Activated T-helper 1 cell treated with anti-CD3 and anti-CD28 coated beads, Interleukin-12 subunit alpha, Interleukin-12 subunit beta, Interleukin-2, Interleukin-4 antibody, amounts not matched to agents 30 ng/mL and 10 ng/mL and 1 ng/mL, durations not matched to agents 14 hours and 24 hours and 36 hours (primary cell): ENCODE measurements at places on chromosomes 13 and 19. TPM values are rescaled to one million over a fixed set of nuclear protein-coding genes. Genes with fewer than 3 reads are reported as not detected.

- H3K4me3 ChIP-seq = no peak overlapping the region
- no peak for DNase-seq
- H3K27me3 ChIP-seq = no peaks in the 10 kb centered on the region
- no peak overlapping the region for H3K27ac ChIP-seq
- H3K4me1 ChIP-seq = no peaks in the 10 kb centered on the region
Observed at GRCh38 chr13:70051531-70051930, 56.1 kb upstream of the ATXN8OS start.

The CLN5 gene
- total RNA-seq = 14.2 and 16.9 TPM in 2 replicates

The DZIP1 gene
- total RNA-seq = 0.07 and 0.49 TPM in 2 replicates

DNA sequence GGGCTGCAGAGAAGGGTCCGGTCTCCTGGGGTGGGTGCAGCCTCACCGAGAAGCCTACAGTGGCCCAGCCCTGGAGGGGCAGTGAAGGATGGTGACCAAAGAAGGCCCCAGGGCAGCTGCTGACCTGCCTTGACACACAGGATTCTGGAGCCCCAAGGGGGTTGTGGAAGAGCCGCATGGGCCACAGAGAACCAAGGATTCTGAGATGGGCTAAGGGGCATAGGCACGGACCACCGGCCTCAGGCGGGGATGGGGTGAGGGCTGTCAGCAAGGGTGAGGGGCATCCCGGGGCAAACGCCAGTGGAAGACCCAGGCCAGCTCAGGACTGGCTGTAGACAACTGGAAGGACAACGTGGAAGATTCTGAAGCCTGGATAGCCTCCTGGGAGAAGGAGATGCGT lies 151.6 kb downstream of the TEX29 start:
- H3K27me3 ChIP-seq = peaks cover under 1% of the 10 kb centered on the region
- no peak overlapping the region for H3K4me3 ChIP-seq

GRCh38 chr13:22487932-22488331 lies 692.8 kb upstream of the SGCG start:
- DNase-seq = no peak
- H3K36me3 ChIP-seq = no peaks in the 10 kb centered on the region
- no peak overlapping the region for H3K4me3 ChIP-seq

DNA sequence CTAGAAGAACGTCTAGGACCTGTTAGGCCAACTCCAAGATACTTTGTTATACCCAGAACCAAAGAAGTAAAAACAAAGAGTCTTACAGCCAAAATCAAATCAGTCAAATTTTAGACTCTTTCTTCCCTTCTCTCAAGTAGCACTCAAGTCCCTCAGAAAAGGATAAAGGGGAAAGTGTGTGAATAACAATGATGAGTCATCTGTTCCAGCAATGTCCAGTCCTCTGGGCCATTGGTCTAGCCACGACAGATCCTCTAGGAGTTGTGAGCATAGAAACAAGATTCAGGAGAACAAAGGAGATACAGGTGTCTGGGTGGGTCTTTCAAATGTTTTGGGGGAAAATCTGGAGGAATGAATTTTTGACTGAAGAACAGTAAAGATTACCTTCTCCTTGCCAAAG lies 36.3 kb downstream of the STOML3 start:
- no peak overlapping the region for H3K27ac ChIP-seq
- no peaks in the 10 kb centered on the region for H3K4me1 ChIP-seq
- no peak for DNase-seq
- no peaks in the 10 kb centered on the region for H3K36me3 ChIP-seq
- no peak overlapping the region for H3K4me3 ChIP-seq
- H3K27me3 ChIP-seq = peaks cover 6% of the 10 kb centered on the region

The LRRC4B gene
- total RNA-seq = 0.05 and 0.15 TPM in 2 replicates

The CBY2 gene
- total RNA-seq = not detected in 2 replicates

DNA sequence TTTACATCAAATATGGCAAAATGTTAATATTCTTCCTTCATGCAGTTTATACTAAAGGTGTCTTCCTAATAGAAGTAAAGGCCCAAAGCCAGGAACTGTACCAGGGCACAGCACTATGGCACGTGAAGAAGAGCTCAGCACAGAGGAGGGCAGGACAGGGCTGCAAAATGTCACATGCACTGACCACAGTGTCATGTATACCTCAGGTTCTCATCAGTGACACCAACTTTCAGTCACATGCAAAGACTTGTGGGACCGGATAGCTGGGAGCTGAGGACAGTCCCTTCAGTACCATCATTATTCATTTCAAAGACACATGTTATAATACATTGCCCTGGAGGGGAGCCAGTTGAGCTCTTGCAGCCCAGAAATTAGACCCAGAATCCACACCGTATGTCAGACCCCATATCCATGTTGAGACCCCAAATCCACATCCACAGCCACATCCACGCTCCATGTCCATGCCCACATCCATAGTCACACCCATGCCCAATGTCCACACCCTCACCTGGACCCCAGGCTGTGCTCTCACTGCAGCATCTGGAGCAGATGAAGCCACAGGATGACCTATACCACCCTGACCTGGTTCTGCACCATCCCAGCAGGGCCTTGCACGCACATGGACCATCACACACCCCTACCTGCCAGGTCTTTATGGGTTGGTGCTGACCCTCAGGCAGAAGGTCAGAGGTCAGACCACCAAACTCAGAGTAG lies 111.8 kb downstream of the TUBA3C start:
- no peaks in the 10 kb centered on the region for H3K4me1 ChIP-seq
- no peak for DNase-seq
- H3K36me3 ChIP-seq = no peaks in the 10 kb centered on the region
- H3K27me3 ChIP-seq = no peaks in the 10 kb centered on the region
- no peak overlapping the region for H3K27ac ChIP-seq

The SMIM7 gene
- total RNA-seq = 69.3 and 72.7 TPM in 2 replicates

The DENND1C gene
- 68.4 and 75.6 TPM in 2 replicates for total RNA-seq

DNA sequence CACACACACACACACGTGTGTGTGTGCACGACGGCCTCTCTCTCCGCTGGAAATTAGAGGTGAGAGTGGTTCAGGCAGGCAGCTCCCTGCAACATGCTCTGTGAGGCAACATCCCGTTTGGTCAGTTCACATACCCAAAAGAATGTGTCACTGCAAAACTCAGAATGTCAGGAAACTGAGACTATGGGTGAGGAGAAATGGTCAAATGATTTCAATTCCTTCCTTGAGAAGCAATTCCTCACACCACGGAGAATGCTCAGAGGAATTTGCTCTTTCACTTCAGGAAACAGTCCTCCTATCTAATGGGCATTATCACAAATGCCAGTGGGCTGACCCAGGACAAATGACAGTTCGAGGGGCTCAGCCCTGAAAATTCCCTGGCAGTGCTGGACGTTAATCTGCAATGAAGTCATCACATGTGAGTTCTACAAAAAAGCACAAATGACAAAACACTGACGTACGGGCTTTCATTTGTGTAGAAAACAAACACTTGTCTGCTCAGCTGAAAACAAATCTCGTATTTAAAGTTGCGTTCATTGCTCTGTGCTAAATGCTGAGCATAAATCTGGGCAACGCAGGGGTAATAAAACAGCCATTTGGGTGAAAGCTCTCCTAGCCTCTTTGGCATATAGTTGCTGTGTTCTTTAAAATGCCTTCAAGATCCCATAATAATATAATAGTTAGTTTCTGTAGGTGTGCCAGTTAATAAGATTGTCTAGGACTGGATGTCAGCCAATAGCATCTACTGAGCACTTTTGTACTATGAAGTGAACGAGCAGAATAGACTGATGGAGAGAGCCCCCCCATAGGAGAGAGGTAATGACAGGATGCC lies 18.6 kb upstream of the LATS2 start:
- peaks cover 1% of the 10 kb centered on the region for H3K36me3 ChIP-seq
- H3K4me3 ChIP-seq = no peak overlapping the region
- H3K27ac ChIP-seq = no peak overlapping the region
- peaks cover 3% of the 10 kb centered on the region for H3K27me3 ChIP-seq
- no peak for DNase-seq
- H3K4me1 ChIP-seq = peaks cover 5% of the 10 kb centered on the region

GRCh38 chr19:15453906-15454860 lies 4.4 kb upstream of the WIZ start:
- no peak for DNase-seq
- H3K27me3 ChIP-seq = no peaks in the 10 kb centered on the region
- H3K4me1 ChIP-seq = peaks cover 30% of the 10 kb centered on the region
- H3K36me3 ChIP-seq = peaks cover 46% of the 10 kb centered on the region

- no peak overlapping the region for H3K4me3 ChIP-seq
- H3K27me3 ChIP-seq = peaks cover 10% of the 10 kb centered on the region
- no peaks in the 10 kb centered on the region for H3K36me3 ChIP-seq
- H3K4me1 ChIP-seq = peaks cover 29% of the 10 kb centered on the region
- DNase-seq = no peak
Observed at GRCh38 chr19:17806945-17807344, 12.0 kb downstream of the B3GNT3 start.

GRCh38 chr13:33369073-33369472 lies 83.5 kb upstream of the STARD13 start:
- peaks cover 7% of the 10 kb centered on the region for H3K4me1 ChIP-seq
- no peak for DNase-seq
- no peaks in the 10 kb centered on the region for H3K36me3 ChIP-seq
- H3K27ac ChIP-seq = no peak overlapping the region

The TUBA3C gene
- total RNA-seq = not detected in 2 replicates

DNA sequence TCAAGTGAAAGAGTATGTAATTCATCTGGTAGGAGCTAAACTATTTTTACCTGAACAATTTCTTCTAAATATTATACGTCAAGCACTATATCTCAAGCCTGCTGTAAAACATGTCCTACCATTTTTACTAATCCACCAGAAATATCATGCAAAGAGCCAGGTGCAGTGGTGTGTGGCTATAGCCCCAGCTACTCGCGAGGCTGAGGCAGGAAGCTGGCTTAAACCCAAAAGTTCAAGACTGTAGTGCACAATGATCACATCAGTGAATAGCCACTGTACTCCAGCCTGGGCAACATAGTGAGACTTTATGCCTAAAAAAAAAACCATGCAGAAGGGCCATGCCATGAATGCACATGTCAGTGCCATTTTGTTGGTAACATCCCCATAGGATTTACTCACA lies 20.7 kb upstream of the CLN5 start:
- no peak overlapping the region for H3K27ac ChIP-seq
- H3K4me1 ChIP-seq = peaks cover 11% of the 10 kb centered on the region
- peaks cover 11% of the 10 kb centered on the region for H3K27me3 ChIP-seq
- no peak for DNase-seq
- H3K36me3 ChIP-seq = no peaks in the 10 kb centered on the region

- no peaks in the 10 kb centered on the region for H3K4me1 ChIP-seq
- H3K36me3 ChIP-seq = no peaks in the 10 kb centered on the region
- H3K4me3 ChIP-seq = no peak overlapping the region
- peaks cover 4% of the 10 kb centered on the region for H3K27me3 ChIP-seq
- no peak overlapping the region for H3K27ac ChIP-seq
Observed at GRCh38 chr13:113373811-113374485, 10.0 kb upstream of the GRTP1 start.

- no peaks in the 10 kb centered on the region for H3K36me3 ChIP-seq
- no peak overlapping the region for H3K4me3 ChIP-seq
- H3K27me3 ChIP-seq = peaks cover 3% of the 10 kb centered on the region
- no peak for DNase-seq
Observed at GRCh38 chr13:67238277-67238859, 8.2 kb upstream of the PCDH9 start.

- peaks cover 15% of the 10 kb centered on the region for H3K36me3 ChIP-seq
- H3K27ac ChIP-seq = peak overlapping the region; percentile 98
- no peak for DNase-seq
- H3K4me3 ChIP-seq = peak overlapping the region; percentile 98
Observed at GRCh38 chr19:7628589-7629311, 595 bp downstream of the XAB2 start.

GRCh38 chr13:21234526-21234925 lies 58.1 kb downstream of the MRPL57 start:
- H3K27me3 ChIP-seq = peaks cover 8% of the 10 kb centered on the region
- no peak overlapping the region for H3K4me3 ChIP-seq
- H3K27ac ChIP-seq = no peak overlapping the region
- H3K4me1 ChIP-seq = peaks cover 26% of the 10 kb centered on the region
- no peak for DNase-seq
- H3K36me3 ChIP-seq = no peaks in the 10 kb centered on the region

DNA sequence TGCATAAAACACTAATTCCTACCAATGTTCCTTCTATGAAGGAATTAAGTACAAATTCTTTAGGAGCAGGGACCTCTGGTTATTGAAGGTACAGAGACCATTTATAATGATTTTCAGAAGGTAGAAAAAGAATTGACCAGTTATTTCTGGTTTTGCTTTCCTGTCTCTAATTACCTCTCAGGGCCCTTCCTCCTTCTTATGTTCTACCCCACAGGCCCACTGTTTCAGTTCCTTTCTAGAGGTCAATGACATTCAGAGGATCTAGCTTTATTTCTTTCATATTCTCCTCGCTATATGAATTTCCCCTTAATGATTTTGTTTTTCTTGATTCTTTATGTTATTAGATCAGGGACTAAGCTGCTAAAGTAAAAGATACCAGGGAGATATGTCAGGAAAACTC lies 345.0 kb upstream of the SPRY2 start:
- H3K4me1 ChIP-seq = no peaks in the 10 kb centered on the region
- no peak overlapping the region for H3K27ac ChIP-seq
- DNase-seq = no peak
- no peaks in the 10 kb centered on the region for H3K27me3 ChIP-seq
- H3K36me3 ChIP-seq = no peaks in the 10 kb centered on the region

The PEX11G gene
- total RNA-seq = 1.4 and 1.5 TPM in 2 replicates

The ZNF497 gene
- 0.76 and 0.93 TPM in 2 replicates for total RNA-seq

The ARHGAP45 gene
- 201 and 202 TPM in 2 replicates for total RNA-seq

The CEACAM16 gene
- total RNA-seq = not detected in 2 replicates

The CLEC17A gene
- 0.13 TPM in 1 of 2 replicates, not detected in the other for total RNA-seq

GRCh38 chr13:41774605-41775218 lies 186.2 kb downstream of the VWA8 start:
- no peak overlapping the region for H3K4me3 ChIP-seq
- no peaks in the 10 kb centered on the region for H3K27me3 ChIP-seq
- H3K27ac ChIP-seq = no peak overlapping the region
- no peaks in the 10 kb centered on the region for H3K4me1 ChIP-seq

DNA sequence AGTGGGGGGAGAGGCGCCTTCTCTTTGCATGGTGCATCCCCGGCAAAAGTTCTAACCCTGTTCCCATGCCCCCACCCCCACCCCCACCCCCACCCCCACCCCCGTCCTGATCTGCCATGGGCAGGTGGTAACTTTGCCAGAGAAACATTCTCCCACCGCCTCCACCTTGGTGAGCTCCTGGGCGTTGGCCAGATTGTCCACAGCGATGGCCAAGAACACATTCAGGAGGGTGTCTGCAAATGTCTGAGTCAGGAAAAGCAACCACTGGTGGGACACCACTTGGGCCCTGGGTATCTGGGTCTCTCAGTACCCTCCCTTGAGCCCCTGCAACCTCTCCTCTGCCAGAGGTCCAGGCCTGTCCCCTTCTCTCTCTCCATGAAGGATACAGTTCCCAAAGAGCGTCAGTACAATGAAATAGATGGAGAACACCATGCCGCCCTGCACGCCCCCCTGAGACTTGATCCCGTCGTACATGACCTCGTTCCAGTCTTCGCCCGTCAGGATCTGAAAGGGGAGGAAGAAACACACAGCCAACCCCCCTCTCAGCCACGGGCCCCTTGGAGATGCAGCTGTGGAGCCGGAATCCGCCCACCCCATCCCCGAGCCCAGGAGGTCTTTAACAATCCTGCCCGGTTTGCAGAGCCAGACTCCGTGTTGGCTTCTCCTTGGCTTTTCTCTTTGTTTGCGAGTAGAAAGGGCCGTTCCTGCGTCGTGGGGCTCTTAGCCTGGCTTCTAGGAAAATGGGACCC lies 153.3 kb downstream of the IER2 start:
- no peak overlapping the region for H3K4me3 ChIP-seq
- H3K27me3 ChIP-seq = peaks cover 17% of the 10 kb centered on the region
- H3K36me3 ChIP-seq = no peaks in the 10 kb centered on the region
- H3K27ac ChIP-seq = no peak overlapping the region
